ENCODE measurements at places on chromosomes 7 and 10.

GRCh38 chr10:126408953-126409641, 20.8 kb upstream of the ADAM12 start:
- no peak for DNase-seq

GRCh38 chr7:49255054-49255453, 330.7 kb downstream of the CDC14C start:
- no peak for DNase-seq

GRCh38 chr10:89837165-89838043, 136.0 kb downstream of the KIF20B start:
- no peak for DNase-seq

DNA sequence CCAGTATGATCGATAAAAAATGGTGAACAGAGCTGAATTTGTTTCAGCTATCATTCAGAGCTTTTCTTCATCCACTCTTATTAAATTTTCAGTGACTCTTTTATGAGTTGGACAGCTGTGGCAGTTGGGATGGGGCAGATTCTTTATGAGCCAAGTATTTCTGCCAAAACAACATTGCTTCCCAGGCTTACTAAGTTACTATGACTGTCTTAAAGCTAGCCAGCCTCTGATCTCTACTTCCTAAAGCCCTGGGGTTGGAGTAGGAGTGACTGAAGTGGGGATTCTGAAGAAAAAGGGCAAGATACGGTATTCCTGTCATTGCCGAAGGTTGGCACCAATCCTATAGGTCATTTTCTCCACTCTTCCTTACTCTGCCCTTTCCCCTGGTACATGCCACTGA, 12.7 kb downstream of the RPP30 start:
- peak; percentile 44 for DNase-seq

- no peak for DNase-seq
Measured at GRCh38 chr7:105745681-105746330, 130.6 kb downstream of the ATXN7L1 start.

DNA sequence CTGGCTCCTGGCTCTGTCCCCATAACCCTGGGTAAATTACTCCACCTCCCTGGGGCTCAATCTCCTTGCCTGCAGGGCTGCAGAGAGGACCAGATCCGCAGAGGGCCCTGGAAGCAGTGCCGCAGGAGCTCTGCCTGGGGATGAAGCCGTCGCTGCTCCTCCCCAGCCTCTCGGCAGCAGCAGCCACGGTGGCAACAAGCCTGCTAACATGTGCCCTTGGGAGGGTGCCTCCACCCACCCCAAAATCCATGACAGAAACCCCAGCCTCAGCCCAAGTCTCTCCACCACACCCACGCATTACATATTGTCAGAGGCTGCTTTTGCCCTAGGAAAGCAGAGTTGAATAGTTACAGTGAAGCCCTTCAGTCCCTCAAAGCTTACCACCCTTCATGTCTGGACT, 486.4 kb upstream of the FOXK1 start:
- no peak for DNase-seq

DNA sequence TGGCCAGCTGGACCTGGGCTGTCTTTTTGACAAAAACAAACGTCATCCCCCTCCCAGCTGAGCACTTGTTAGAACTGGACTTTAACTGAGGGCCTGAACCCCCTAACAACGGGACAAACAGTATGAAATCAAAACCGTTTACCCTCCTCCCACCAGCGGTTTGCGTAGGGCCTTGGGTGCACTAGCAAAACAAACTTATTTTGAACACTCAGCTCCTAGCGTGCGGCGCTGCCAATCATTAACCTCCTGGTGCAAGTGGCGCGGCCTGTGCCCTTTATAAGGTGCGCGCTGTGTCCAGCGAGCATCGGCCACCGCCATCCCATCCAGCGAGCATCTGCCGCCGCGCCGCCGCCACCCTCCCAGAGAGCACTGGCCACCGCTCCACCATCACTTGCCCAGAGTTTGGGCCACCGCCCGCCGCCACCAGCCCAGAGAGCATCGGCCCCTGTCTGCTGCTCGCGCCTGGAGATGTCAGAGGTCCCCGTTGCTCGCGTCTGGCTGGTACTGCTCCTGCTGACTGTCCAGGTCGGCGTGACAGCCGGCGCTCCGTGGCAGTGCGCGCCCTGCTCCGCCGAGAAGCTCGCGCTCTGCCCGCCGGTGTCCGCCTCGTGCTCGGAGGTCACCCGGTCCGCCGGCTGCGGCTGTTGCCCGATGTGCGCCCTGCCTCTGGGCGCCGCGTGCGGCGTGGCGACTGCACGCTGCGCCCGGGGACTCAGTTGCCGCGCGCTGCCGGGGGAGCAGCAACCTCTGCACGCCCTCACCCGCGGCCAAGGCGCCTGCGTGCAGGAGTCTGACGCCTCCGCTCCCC, at the start of gene IGFBP1:
IGFBP1 (plus strand) TSS at position 304 of the 808 bp plus-strand sequence; CDS start at position 469, 165 bp downstream.
- no peak for DNase-seq

DNA sequence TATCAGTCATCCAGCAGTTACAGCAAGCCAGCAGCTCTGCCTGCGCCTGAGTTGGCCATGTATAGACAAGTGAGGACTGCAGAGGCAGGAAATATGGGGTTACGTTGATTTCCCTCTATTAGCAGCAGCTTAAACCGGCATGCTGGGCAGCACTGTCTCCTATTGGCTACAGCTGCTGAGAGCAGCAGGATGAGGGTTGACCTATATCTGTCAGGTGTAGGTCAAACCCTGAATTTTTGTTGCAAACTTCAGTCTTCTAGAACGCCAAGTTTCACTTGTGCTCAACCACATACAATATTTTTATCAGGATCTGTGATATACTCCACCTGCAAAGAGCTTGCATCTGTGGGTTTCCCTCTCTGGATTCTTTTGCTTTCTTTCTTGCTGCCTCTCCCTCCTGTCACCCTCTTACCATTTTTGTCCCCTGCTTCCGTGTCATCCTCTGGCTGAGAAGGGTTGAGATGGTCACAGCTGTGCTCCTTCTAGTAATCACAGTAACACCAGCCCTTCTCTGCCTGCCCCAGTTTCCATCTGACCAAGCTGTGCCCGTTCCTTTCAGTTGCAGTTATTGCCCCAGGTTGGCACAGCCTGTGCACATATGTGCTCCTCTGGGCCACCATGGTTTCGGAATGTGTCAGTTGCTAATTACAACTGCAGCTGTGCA, 23.8 kb upstream of the GLCCI1 start:
- DNase-seq: no peak

DNA sequence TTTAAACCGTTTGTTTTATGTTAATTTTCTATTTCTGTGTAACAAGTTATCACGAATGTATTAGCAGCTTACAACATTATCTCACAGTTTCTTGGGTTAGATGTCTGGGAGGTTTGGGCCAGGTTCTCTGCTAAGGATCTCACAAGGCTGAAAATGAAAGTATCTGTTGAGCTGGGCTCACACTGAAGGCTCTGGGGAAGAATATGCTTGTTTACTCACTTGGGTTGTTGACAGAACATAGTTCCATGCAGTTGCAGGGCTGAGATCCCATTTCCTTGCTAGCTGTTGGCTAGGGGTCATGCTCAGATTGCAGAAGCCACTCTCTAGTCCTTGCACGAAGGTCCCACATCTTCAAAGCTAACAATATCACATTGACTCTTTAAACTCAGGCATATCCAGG, 266.6 kb upstream of the GNAI1 start:
- no peak for DNase-seq

Measured in GM04503 (cell line).